ENCODE measurements at places on chromosomes 16 and 17. TPM values are rescaled to one million over a fixed set of nuclear protein-coding genes. Genes with fewer than 3 reads are reported as not detected.
A peak's percentile ranks its signal among the peaks of the same experiment; 100 is the strongest.

MRPL27 gene
- total RNA-seq: 43.8 TPM

DNA sequence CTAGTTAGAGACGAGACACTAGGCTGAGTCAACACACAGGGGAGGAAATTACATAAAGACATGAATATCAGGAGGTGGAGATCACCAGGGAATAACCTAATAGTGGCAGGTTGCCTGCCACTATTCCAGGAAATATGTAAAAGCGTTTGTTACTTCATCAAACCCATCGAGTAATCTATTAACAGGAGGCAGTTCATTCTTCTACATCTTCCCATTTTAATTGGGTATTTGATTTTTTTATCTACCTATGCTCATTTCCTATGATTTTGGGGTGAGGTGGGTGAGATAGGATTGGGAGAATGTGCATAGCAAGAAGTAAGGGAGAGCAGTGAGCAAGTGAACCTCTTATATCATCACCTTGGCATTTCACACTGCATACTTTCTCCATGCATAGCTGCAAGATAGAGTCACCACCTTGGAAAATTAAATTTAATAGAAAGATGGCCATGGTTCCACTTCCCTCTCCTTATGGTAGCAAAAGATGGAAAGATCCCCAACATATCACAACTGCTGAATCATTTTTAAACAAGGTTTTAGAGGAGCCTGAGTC lies 312.2 kb downstream of the TMEM114 start:
- no peaks in the 10 kb centered on the region for H3K4me1 ChIP-seq
- no peak overlapping the region for H3K27ac ChIP-seq
- H3K27me3 ChIP-seq: no peaks in the 10 kb centered on the region
- no peak overlapping the region for H3K4me3 ChIP-seq
- no peak for DNase-seq

TPSG1 gene
- not detected for total RNA-seq

- H3K27ac ChIP-seq: no peak overlapping the region
- H3K4me3 ChIP-seq: no peak overlapping the region
- H3K36me3 ChIP-seq: no peaks in the 10 kb centered on the region
Measured at GRCh38 chr17:75565066-75565465, 22.5 kb upstream of the MYO15B start.

SLC16A11 gene
- total RNA-seq: 0.14 TPM

DNA sequence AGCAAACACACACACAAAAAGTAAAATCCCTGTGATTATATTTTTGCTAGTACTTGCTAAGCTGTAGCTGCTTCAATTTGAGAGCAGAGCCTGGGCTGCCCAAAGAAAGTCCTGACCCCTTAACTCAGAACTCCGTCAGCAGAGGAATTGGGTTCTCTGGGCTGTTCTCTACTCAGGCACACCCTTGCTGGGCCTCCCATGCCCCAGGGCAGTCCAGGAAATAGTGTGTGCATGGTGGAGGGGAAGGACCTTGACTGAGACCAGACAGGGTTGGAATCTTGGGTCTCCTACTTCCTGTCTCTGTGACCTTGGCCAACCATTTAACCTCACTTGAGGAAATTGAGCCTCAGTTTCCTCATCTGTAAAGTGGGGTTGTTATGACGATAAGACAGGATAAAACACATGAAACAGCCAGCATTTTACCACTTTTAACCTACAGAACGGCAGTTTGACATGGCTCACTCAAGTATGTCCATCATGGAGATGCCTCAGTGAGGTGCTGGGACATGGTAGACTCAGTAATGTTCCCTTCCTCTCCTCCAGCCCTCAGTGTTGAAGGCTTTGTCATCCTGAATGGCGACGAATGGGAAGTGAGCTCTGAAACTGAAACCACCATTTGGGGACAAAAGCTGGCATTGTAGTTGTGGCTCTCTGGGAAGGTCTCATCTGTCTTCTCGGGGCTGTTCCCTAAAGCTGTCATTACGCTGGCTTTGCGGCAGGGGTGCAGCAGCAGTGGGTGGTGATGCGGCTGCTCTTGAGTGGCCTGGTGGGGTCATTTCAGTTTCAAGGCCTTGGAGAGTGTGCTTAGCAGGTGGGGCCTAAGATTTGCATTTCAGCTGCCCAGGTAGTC lies 74.9 kb downstream of the CMIP start:
- H3K36me3 ChIP-seq: no peaks in the 10 kb centered on the region
- H3K27me3 ChIP-seq: no peaks in the 10 kb centered on the region
- no peak overlapping the region for H3K27ac ChIP-seq
- H3K4me3 ChIP-seq: no peak overlapping the region
- H3K4me1 ChIP-seq: no peaks in the 10 kb centered on the region

DNA sequence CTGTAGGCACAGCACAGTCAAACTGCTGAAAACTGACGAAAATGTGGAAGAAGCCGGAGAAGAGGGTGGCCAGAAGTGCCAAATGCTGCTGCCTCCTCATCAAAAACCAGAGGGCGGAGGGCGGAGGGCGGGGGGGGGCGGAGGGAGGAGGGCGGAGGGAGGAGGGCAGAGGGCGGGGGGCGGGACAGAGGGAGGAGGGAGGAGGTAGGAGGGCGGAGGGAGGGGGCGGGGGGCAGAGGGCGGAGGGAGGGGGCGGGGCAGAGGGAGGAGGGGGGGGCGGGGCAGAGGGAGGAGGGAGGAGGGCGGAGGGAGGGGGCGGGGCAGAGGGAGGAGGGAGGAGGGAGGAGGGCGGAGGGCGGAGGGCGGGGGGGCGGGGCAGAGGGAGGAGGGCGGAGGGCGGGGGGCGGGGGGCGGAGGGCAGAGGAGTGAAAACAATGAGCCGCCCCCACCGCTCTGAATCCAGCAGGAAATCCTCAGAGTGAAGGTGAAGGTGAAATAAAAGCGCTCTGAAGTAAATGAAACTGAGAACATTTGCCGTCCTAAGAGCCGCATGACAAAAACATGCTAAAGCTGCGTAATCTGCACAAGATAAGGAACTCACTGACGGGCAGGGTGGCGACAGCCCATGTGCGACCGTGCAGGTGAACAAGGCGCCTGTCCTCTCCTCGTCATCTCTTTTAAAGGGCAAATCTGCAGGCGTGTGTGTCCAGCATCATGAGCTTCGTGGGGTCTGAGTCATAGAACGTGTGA lies 22.6 kb upstream of the CBFA2T3 start:
- no peaks in the 10 kb centered on the region for H3K36me3 ChIP-seq
- no peaks in the 10 kb centered on the region for H3K4me1 ChIP-seq
- DNase-seq: no peak

ADPRM gene
- total RNA-seq: 14.0 TPM

DNA sequence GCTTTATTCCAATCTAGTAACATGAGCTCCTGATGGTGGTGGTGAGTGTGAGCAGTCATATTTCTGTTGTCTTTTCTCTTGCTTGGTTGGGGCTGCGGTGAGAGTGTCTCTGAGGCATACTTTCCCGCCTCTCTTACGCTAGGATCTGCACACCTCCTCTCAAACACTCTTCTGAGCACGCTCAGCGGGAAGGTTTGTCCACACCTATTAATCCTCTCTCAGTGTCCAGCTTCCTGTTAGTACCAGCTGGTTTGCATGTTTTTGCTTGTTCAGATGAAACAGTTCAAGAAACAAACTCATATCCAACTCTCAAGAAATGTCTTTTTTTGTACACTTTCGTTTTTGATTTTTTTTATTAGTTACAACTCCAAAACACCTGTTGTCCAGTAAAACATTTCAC lies 89.5 kb downstream of the CCDC182 start:
- H3K4me1 ChIP-seq: no peaks in the 10 kb centered on the region
- no peak overlapping the region for H3K4me3 ChIP-seq
- no peaks in the 10 kb centered on the region for H3K27me3 ChIP-seq
- no peaks in the 10 kb centered on the region for H3K36me3 ChIP-seq

GRCh38 chr16:27920391-27920891 lies 143.1 kb downstream of the GSG1L start:
- no peaks in the 10 kb centered on the region for H3K27me3 ChIP-seq
- H3K4me1 ChIP-seq: no peaks in the 10 kb centered on the region
- no peaks in the 10 kb centered on the region for H3K36me3 ChIP-seq
- DNase-seq: no peak
- H3K4me3 ChIP-seq: no peak overlapping the region

FBXO39 gene
- not detected for total RNA-seq

DNA sequence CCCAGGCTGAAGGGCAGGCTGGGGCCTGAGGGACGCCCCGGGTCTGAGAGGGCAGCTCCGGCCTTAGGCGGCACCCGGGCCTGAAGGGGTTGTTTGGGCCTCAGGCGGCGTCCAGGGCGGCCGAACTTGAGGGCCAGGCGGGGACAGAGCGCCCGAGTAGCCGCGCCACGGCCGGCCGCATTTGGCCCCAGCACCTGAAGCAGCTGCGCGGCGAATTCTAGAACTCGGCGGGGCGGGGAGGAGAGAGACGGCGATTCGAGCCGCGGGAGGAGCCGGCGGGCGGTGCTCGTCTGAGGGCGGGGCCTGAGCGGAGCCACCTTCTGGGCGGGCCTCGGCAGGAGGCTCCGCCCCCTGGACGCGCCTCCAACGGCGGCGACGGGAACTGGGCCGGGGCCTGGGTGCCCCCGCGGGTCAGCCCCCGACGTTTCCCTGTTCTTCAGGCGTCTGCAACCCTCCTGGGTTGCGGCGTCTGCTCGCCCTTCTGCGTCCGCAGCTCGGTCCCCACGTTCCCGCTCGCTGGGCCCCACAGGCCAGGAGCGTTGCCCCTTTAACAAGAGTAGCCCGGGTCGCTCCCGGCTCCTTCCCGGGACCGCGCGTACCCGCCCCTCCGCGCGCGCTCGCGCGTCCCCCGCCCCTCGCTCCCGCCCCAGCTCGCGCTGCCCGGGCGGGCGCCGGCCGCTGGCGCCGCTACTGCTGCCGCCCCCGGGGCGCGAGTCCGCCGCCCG lies at the start of the genes INCA1 and KIF1C:
Gene INCA1, minus strand, starts transcription at position 221 of the 725 bp plus-strand sequence. CDS start 3,085 bp downstream, outside the sequence.
Gene KIF1C, plus strand, starts transcription at position 649 of the 725 bp plus-strand sequence. CDS start 2,297 bp downstream, outside the sequence.
- H3K4me3 ChIP-seq: peak within 1 kb of the TSS; percentile 78
- H3K27me3 ChIP-seq: no peaks in the 10 kb centered on the region
- peak; percentile 95 for DNase-seq
- H3K27ac ChIP-seq: peak within 1 kb of the TSS; percentile 94

GRCh38 chr16:15418206-15418605 lies 16.2 kb upstream of the BMERB1 start:
- no peaks in the 10 kb centered on the region for H3K36me3 ChIP-seq
- DNase-seq: no peak
- no peaks in the 10 kb centered on the region for H3K4me1 ChIP-seq
- no peaks in the 10 kb centered on the region for H3K27me3 ChIP-seq
- no peak overlapping the region for H3K27ac ChIP-seq

DNA sequence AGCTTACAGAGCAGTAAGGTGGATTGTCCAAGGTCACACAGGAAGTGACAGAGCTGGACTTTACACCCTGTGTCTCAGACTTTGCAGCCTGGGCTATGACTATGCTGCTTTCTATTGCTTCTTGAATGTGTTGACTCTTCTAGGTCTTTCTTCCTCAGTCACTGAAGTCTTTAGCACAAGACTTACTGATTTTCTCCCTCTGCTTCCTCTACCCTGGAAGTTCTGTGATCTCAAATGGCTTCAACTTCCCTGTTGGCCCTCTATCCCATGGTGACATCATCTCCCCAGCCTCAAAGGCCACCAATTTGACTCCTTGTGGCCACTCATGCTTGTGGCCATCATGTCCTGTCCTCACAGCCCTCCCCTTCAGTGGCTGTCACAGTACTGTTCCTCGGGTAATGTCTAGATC lies 181.3 kb downstream of the HS3ST3A1 start:
- H3K27me3 ChIP-seq: no peaks in the 10 kb centered on the region
- no peaks in the 10 kb centered on the region for H3K36me3 ChIP-seq
- no peak for DNase-seq
- no peaks in the 10 kb centered on the region for H3K4me1 ChIP-seq

ANKRD40 gene
- 15.0 TPM for total RNA-seq

DNA sequence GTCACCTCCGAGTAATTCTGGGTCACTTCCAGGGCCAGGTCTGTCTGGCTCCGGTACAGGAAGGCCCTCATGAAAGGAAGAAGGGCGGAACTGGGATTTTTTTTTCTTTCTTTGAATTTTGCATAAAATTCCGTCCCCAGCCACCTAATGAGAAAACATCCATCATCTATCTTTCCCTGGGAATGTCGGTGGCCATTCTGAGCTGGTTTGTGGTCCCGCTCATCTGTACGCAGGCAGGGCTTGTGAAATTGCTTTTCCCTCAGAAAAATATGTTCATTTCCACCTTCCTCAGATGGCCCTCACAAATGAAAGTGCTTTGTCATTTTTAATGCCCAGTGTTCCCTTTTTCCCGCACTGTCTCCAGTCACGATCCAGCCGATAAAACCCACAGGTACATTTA lies 353.0 kb upstream of the ZFHX3 start:
- no peak overlapping the region for H3K4me3 ChIP-seq
- H3K4me1 ChIP-seq: no peaks in the 10 kb centered on the region
- no peak for DNase-seq

GRCh38 chr16:30964574-30965226 lies 7.1 kb downstream of the SETD1A start:
- H3K4me1 ChIP-seq: no peaks in the 10 kb centered on the region
- no peaks in the 10 kb centered on the region for H3K27me3 ChIP-seq
- DNase-seq: no peak
- no peak overlapping the region for H3K27ac ChIP-seq
- no peaks in the 10 kb centered on the region for H3K36me3 ChIP-seq

DNA sequence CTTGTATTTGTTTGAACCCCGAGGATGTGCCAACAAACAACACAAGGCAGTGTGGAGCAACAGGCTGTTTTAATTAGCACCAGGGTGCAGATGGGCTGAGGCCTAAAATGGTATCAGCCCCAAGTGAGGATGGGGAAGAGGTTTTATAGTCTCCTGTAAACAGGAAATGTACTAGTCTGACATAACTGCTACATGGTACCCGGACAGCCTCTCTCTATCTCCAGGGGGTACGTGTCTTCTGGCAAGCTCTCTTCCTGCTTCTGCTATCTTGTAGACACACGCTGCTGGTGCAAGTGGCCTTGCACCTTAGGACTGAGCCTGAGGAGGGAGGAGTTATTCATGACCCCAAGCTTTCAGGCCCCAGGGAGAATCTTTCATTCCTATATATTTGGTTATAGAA lies 2451.0 kb downstream of the TP53TG3F start:
- no peaks in the 10 kb centered on the region for H3K4me1 ChIP-seq
- no peaks in the 10 kb centered on the region for H3K27me3 ChIP-seq
- no peak overlapping the region for H3K4me3 ChIP-seq
- H3K36me3 ChIP-seq: no peaks in the 10 kb centered on the region
- no peak overlapping the region for H3K27ac ChIP-seq

DNA sequence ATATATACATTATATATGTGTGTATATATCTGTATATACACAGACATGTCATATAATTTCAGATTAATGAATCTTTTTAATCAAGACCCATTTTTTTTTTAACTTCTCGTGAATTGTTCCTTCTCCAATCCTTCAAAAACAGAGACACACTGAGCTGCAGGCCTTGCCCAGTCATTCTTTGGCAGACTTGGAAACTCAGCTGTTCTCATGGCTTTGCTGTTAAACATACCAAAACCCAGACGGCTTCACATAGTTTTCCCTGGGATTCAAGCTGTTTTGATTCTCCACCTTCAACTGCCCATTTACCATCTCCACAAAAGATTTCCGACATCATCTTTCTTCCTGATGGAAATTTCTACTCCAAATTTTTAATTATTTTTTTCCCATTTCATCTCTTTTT lies 148.7 kb downstream of the KCNJ2 start:
- H3K36me3 ChIP-seq: no peaks in the 10 kb centered on the region
- no peak overlapping the region for H3K27ac ChIP-seq
- H3K4me3 ChIP-seq: no peak overlapping the region
- DNase-seq: no peak
- no peaks in the 10 kb centered on the region for H3K4me1 ChIP-seq

GRCh38 chr17:78808163-78808562 lies 26.1 kb upstream of the CYTH1 start:
- no peak for DNase-seq
- H3K27ac ChIP-seq: peak overlapping the region; percentile 24
- peaks cover 2% of the 10 kb centered on the region for H3K4me1 ChIP-seq
- no peak overlapping the region for H3K4me3 ChIP-seq

TLCD1 gene
- 1.4 TPM for total RNA-seq

SLC5A11 gene
- not detected for total RNA-seq

- no peaks in the 10 kb centered on the region for H3K36me3 ChIP-seq
- H3K27me3 ChIP-seq: no peaks in the 10 kb centered on the region
- peak; percentile 79 for DNase-seq
Measured at GRCh38 chr16:51762081-51762996, 611.3 kb upstream of the SALL1 start.

Data from uterus (tissue), 4 donors.